Caki2 (cell line): ENCODE measurements at places on chromosomes 11 and 22. TPM values are rescaled to one million over a fixed set of nuclear protein-coding genes. Genes with fewer than 3 reads are reported as not detected.

GVQW3 gene
- 0.09 and 0.34 TPM in 2 replicates for total RNA-seq

FAM227A gene
- 0.24 and 2.3 TPM in 2 replicates for total RNA-seq

TRIM51 gene
- total RNA-seq, result not detected in 2 replicates

CD248 gene
- total RNA-seq, result not detected in 2 replicates

GRCh38 chr11:19674836-19675235, 37.8 kb upstream of the NAV2 start:
- DNase-seq, result no peak

- no peak for DNase-seq
Measured at GRCh38 chr22:26542831-26543230, 30.6 kb upstream of the TFIP11 start.

GRCh38 chr22:49828599-49828965, 909 bp upstream of the BRD1 start:
- no peak for DNase-seq

DNA sequence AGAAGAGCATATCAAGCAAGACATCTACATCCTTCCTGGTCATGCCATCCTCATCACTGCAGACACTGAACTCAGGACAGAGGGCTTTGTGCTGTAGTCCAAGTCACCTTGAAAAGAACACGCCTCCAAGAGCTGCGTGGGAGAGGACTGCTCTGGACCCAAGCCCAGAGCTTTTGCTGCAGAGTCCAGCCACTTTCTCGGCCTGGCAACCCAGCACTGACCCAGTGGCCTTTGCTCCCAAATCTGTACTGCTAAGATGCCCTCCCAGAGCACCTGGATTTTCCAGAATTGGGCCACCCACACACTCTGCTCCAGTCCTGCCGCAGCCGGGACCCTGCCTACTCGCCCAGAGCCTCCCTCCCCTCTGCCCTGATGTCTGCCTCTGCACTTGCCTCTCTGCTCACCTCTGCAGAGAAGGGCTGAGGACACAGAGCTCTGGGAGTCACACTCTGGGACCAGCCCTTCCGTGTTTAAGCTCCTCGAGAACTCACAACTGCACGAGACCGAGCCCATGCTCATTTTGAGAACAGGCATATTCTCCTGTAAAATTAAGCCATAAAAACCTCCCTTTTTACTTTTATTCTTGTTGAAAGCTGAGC, 83.8 kb upstream of the CSNK2A3 start:
- no peak for DNase-seq

DNA sequence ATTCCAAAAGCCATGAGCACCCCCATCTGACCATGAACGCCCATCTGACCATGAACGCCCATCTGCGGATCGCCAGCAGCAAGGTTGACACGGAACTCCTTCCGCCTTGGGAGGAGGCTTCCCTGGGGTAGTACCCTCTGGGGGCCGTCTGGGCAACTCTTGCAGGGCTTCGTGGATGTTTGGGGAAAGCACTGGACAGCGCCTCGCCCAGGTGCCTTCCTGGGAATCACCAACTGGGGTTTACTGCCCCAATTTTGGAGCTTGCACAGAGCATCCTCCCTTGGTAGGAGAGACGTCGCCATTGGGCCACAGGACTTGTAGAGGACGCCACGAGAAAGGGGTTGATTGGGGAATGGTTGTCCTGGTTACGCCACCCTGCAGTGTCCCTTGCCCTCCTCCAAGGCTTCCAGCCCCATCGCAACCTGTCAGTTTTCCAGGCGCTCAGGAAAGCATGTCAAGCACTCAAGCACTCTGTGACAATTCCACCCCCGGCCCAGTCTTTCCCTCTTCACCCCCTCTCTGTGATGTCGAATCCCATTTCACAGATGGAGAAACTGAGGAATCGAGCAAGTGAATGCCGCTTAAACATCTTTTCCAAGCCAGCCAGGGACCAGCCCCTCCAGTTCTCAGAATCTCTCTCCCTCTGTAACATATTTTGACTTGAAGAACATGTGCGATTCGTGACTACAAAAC, 914 bp upstream of the PRDM11 start:
- DNase-seq, result no peak

- no peak for DNase-seq
Measured at GRCh38 chr11:74272276-74272675, 39.2 kb downstream of the P4HA3 start.

- DNase-seq, result no peak
Measured at GRCh38 chr11:74268456-74268855, 43.0 kb downstream of the P4HA3 start.

DNA sequence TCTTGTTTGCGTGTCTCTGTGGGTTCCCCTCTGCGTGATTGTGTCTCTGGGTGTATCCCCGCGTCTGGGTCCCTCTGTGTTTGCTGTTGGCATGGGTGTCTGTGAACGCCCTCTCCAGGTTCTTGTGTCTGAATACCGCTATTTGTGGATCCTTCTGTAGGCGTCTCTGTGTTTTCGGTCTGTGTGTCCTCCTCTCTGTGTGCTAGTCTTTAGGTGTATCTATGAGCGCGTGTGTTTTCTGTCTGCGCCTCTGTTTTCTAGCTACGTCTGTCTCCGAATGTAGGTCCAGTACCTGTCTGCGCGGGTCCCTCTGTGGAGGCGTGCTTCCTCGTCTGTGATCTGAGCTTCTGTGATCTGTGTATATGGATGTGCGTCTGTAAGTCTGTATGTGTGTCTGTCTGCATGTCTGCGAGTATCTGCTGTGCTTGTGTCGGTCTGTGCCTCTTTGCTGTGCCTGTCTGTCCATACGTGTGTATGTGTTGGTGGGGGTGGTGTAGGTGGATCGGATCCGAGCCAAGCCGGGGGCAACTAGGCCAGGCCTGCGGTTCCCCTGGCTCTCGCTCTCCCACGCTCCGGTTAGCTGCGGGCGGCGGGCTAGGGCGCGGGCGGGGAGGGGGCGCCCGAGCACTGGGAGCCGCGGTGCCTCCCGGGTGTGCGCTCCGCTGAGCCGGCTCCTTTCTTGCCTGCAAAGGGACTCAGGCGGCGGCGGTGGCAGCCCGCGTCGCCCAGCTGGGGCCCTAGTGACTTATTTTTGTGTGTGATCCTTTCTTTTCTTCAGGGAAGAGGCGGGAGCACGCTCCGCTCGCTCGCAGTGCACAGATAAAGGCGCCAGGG, 105.3 kb upstream of the E2F8 start:
- DNase-seq, result no peak

DNA sequence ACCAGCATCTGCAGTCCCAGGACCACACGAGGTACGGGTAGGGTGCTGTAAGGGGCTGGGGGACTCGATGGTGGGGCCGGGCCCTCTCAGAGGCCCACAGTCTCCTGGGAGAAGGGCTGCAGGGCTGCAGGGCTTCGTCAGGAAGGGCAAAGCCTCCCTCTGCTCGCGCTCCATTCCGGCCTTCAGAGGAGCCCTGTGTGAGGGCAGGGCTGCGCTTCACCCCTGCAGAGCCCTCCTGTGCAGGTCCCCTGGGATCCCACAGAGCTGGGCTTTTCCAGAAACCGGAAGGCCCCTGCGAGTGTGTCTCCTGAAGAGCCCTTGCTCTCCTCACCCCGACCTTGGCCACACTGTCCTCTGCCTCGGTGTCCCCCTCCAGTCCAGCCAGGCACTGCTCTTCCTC, 27.2 kb downstream of the WNT11 start:
- no peak for DNase-seq

DNA sequence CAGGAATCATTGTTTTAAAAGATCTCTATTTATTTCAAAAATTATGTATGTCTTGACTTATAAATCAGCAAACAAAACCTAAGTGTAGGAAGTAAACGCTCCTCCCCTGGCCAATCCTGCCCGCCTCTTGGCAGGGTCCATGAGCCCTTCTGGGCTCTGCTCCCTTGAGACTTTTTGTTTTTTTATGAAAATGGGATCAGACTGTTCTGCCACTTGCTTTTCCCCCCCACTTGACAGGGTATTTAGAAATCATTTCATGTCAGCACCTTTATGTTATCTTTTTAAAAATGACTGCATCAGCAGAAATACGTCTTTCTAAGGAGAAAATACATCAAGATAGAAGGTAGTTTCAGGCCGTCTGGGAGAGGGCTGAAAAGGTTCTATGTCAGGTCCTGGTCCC, 35.6 kb downstream of the FBLN1 start:
- no peak for DNase-seq
